Ureter (tissue), 1 donor: ENCODE measurements at places on chromosomes 16 and 17. TPM values are rescaled to one million over a fixed set of nuclear protein-coding genes. Genes with fewer than 3 reads are reported as not detected.

The CHST4 gene
- 0.16 TPM for total RNA-seq

- DNase-seq, result no peak
These were observed 2.3 kb downstream of the CCL17 start for GRCh38 chr16:57406881-57407280.

- no peak for DNase-seq
These were observed 4.9 kb downstream of the SDK2 start for GRCh38 chr17:73639322-73639721.

The KLHL36 gene
- total RNA-seq, result 55.9 TPM

- DNase-seq, result no peak
These were observed 30.4 kb upstream of the NFAT5 start for GRCh38 chr16:69535123-69536050.

- DNase-seq, result no peak
These were observed 28.9 kb downstream of the TNRC6A start for GRCh38 chr16:24758373-24758772.

DNA sequence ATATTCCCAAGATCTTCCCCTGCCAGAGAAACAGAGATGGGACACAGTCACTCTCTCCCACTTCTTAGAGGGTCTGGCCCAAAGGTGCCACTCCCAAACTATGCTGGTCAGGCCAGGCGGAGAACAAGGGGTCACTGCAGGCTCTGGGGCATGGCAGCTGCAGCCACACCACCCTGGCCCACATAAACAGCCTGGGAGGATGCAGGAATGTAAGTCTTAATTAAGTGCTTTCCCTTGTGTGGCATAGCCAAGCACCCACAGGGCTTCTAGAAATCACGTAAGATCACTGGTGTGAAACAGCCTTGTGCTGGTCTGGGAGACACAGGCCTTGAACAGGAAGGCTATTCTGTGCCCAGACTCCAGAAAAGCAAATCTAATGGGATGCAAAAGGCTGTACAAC is 31.5 kb downstream of the ABCC12 start:
- DNase-seq, result no peak

DNA sequence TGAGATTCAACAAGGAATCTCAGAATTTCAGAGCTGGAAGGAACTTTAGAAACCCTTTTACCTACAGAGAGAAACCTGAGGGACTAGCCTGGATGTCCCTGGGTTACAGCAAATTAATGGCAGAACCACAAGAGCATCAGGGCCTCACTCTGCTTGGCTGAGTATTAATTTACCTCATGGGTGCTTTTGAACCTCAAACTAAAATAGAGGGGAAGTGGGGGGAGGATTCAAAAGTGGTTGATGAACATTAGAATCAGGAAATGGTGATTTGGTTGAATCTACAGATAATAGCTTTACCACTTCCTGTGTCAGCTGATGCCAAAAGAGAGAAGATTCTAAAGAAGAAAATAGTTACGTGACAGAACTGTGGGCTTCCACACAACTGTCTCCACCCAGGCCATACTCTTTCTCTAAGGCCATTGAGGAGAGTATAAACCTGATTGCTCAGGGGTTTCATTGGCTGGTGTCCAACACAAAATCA is 11.3 kb upstream of the SKAP1 start:
- no peak for DNase-seq
